ENCODE measurements at places on chromosomes 3 and 15.

GRCh38 chr3:42070524-42070923, 20.6 kb upstream of the TRAK1 start:
- peak; percentile 36 for DNase-seq

- peak; percentile 75 for DNase-seq
These were observed 30.3 kb downstream of the CDC25A start for GRCh38 chr3:48157950-48158376.

- no peak for DNase-seq
These were observed 9.7 kb downstream of the RBMS3 start for GRCh38 chr3:29290596-29290995.

DNA sequence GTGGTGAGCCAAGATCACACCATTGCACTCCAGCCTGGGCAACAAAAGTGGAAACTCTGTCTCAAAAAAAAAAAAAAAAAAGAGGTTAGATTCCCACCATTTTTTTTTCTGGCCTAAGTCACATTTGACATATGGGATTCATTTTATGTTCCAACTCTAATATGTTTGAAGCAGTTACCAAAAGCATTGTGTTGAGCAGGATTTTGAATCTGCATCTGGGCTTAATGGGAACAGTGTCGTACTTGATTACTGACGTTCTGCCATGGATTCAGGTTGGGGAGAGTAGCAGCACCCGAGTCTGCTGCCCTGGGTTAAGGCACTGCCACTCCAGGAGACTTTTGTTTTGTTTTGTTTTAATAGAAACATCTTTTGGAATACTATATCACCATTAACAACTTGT, 348.7 kb upstream of the TBL1XR1 start:
- no peak for DNase-seq

DNA sequence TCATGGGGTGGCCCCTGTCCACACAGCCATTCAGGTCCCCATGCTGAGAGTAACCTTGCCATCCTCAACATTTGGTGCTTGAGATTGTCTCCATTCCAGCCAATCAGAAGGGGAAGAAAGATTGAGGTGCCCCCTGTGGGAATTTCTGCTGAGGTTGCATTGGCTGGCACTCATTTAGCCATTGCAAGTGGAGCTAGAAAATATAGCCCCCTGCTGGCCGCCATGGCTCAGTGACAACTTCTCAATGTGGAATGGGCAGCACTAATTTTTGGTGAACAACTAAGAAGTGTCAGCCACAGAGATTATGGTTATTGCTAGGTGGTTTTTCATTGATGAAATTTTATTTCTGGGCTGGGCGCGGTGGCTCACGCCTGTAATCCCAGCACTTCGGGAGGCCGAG, 22.0 kb downstream of the COL6A6 start:
- peak; percentile 63 for DNase-seq

GRCh38 chr15:31235311-31236183, 91.1 kb upstream of the KLF13 start:
- DNase-seq: peak; percentile 28

GRCh38 chr3:150495563-150496168, 50.6 kb downstream of the SERP1 start:
- DNase-seq: peak; percentile 65

GRCh38 chr3:30871720-30872119, 22.7 kb downstream of the GADL1 start:
- no peak for DNase-seq

- DNase-seq: no peak
These were observed 9.7 kb upstream of the CHST2 start for GRCh38 chr3:143109861-143110260.

DNA sequence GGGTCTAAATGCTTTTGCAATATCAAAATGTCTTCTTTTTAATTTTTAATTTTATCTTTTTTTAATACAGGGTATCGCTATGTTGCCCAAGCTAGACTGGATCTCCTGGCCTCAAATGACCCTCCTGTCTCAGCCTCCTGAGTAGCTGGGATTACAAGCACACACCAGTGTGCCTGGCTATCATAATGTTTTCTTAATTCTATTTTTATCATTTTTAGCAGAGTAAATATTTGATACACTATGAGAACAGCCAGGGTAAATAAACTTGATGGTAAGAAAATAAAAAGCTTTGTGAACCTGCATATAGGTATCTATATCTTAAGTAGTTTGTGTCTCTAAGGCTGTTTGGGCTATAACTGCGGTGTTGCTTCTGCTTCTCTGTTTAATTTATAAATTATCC, 60.4 kb downstream of the IL12A start:
- no peak for DNase-seq

- peak; percentile 72 for DNase-seq
These were observed 489 bp downstream of the HDGFL3 start for GRCh38 chr15:83207009-83207659.

DNA sequence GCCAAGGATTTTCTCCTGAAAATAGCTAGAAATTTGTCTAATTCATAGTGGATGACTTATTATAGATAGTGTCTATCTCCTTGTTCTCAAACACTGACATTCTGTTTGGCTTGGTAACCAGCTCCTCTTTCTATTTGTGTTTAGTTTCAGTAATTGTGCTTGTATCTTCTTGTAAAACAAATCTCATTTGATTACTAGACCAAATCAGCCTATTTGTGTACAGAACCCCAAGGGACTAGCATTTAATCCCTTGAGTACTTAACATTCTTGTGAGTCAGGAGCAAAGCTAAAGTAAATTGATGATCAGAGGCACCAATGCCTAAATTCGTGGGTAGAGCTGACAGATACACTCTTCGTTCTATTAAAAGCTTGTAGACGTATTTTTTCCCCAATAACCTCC, 306.5 kb upstream of the SLITRK3 start:
- DNase-seq: no peak

DNA sequence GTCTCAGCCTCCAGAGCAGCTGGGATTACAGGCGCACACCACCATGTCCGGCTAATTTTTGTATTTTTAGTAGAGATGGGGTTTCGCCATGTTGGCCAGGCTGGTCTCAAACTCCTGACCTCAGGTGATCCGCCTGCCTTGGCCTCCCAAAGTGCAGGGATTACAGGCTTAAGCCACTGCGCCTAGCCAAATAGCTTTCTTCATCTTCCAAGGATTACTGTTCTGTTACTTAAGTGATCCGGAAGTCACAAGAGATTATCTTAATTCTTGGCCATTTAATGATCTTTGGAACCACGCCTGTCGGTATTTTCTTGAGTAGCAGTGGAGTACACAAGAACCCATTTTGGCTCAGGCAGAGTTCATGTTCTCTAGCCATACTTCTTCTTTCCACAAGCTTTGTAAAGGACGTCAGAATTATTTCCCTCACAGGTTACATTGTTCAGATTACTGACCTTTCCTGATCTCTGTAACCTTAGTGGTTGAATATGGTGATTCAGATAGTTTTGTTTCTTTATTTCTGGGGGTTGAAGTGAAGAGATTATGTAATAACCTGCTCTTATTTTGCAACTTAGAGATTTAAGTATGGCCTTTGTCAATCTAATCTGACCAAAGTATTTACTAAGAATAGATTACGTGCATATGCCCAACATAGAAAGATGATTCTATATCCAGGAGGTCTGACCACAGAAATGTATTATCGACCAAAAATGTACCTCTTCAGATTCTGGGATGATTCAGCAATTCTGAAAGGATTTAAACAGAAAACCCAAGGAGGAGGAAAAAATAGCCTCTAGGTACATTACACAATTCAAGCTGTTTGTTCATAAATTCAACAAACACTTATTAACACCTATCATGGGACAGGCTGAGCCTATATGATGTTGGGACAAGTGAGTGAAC, 132.2 kb downstream of the GREM1 start:
- peak; percentile 89 for DNase-seq

DNA sequence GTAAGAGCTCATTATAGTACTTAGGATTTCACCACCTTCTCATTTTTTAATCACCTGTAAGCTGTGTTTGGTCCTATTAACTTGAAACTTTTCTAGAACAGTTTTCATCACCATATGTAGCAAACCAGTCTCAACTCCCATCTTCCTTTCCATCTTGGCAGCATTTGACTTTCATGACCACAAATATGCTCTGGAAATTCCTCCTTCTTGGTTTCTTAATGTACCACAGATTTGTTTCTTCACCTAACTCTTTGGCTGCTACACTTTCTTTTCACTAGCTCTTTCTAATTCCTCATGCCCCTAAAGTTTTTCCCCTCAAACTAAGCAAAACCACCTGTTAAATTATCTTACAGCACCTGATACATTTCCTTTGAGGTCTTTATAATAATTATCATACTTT, 13.2 kb upstream of the NMB start:
- peak; percentile 86 for DNase-seq

DNA sequence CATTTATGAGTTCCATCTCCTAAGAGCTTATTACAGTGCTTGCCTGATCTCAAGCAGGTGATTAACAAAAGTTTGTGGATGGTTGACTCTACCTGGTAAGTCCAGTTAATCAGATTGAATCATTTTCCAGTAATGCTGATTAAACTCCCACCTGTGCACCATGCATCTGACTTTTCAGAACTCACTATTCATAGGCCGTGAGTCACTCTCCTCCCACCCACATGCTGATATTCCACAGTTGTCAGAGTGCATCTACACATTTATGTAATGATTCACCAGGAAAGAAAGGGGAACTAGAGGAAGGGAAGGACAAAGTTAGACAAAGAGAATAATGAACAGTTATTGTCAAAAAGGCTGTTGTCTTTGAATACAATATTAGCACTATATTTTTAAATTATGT, 106.2 kb upstream of the UBE3A start:
- peak; percentile 80 for DNase-seq

GRCh38 chr3:30522476-30522875, 83.9 kb upstream of the TGFBR2 start:
- DNase-seq: no peak

GRCh38 chr3:129827765-129828164, 65.7 kb downstream of the TMCC1 start:
- DNase-seq: no peak

DNA sequence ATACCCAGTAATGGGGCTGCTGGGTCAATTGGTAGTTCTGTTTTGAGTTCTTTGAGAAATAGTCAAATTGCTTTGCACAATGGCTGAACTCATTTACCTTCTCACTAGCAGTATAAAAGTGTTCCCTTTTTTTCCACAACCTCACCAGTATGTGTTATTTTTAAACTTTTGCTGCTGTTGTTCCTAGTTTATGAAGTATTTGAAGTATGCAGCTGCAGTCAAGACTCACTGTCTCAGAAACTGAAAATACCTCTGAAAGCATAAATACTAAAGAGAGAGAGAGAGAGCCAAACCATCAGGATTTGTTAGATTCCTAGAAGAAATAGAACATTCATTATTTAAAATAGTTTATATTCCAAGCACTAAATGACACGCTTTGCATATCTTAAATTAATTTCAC, 764.2 kb downstream of the NTRK3 start:
- DNase-seq: no peak

- no peak for DNase-seq
These were observed 16.2 kb downstream of the PTH1R start for GRCh38 chr3:46893763-46894162.

- DNase-seq: no peak
These were observed 31.5 kb downstream of the CHP1 start for GRCh38 chr15:41262571-41262970.

- DNase-seq: peak; percentile 27
These were observed 315.9 kb downstream of the ZIC4 start for GRCh38 chr3:147090461-147090860.

DNA sequence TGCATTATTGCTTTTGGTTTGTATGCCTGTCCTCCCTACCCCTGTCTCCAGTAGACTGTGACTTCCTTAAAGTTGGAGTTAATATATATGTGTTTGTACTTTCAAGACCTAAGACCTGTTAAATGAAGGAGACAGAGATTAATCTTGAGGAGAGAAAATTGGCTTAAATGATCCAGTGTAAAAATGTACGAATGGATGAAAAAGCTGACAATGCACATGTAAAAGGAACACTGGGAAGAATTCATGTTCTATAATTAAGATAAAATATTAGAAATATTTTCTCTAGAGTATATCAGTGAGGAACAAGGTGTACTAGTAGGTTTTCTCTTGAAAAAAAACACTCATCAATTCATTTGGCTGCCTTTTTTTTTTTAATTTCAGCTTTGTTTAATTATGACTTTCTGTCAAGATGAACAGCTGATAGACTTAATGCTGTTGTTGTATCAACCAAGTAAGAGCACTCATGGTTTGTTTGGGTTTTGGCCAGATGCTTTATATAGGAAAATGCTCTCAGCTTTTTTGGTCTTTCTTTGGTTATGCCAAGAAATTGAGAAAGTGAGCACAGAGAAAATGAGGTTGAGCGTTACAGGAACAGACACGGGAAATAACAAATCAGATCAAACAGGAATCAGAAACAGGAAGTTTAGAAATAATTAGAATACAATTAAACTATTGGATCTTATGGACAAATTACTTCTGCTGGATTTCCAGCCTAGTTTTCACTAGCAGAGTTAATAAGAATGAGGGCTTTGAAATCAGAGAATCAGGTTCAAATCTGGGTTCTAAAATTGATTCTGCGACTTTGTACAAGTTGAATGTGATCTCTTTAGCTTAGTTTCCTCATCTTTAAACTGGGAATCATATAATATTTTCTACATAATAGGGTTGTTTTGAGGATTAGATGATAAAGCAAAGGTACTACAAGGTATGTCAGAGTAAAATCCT, 38.3 kb upstream of the AADAC start:
- DNase-seq: no peak

DNA sequence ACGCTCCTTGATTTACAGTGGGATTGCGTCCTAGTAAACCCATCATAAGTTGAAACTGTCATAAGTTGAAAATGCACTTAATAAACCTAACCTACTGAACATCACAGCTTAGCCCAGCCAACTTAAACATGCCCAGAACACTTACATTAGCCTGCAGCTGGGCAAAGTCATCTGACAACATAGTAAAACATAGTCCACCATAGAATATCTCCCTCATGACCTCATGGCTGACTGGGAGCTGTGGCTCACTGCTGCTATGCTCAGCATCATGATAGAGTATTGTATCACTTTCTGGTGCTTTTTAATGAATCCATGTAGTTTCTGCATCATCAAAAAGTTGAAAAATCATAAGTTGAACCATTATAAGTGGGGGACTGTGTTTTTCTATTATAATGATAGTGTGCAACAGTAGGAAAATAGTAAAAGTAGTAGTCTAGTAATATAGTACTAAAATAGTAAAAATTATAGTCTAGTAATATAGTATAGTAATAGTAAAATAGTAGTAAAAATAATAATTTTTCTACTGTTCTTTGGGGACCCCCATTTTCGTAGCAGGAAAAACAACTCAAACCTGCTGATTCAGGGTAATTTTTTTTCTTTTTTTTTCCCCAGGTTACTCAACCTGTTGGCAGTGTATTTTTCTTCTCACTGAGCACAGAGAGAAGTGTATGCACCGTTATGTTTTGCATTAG, 233.5 kb downstream of the MYRIP start:
- peak; percentile 60 for DNase-seq
